Hepatic stellate cell (primary cell): ENCODE measurements at places on chromosomes 5 and 9.

GRCh38 chr9:15211815-15212495 is 95.1 kb downstream of the TTC39B start:
- DNase-seq: no peak

- no peak for DNase-seq
Measured at GRCh38 chr9:7802666-7803065, 3.1 kb upstream of the DMAC1 start.

- DNase-seq: no peak
Measured at GRCh38 chr5:128494516-128494915, 43.5 kb downstream of the FBN2 start.

GRCh38 chr9:97038611-97039513 is at the start of gene CTSV:
CTSV (minus strand) TSS chr9:97039142; CDS start chr9:97038043, 1,099 bp downstream.
- DNase-seq: peak; percentile 90

DNA sequence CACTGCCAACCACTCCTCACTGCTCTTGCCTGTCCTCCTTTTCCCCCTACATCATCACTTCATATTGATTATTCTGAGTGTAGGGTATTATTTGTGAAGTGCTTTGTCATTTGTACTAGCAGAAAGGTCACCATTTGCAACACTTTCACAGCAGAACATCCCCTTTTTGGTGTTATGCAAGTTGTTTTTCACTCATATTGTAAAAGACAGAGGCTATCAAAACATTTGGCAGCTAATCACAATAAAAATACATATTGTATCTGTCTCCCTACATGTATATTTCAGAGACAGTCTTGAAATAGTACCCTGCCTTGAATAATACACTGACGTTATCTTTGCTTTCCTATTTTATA is 82.3 kb downstream of the ANXA1 start:
- DNase-seq: no peak

GRCh38 chr5:67168069-67168468 is 28.5 kb downstream of the CD180 start:
- no peak for DNase-seq

- no peak for DNase-seq
Measured at GRCh38 chr5:144525000-144525399, 354.3 kb downstream of the KCTD16 start.

- DNase-seq: no peak
Measured at GRCh38 chr9:127876026-127876763, 1.3 kb downstream of the AK1 start.

GRCh38 chr5:137348759-137349158 is 150.4 kb downstream of the SPOCK1 start:
- DNase-seq: no peak

DNA sequence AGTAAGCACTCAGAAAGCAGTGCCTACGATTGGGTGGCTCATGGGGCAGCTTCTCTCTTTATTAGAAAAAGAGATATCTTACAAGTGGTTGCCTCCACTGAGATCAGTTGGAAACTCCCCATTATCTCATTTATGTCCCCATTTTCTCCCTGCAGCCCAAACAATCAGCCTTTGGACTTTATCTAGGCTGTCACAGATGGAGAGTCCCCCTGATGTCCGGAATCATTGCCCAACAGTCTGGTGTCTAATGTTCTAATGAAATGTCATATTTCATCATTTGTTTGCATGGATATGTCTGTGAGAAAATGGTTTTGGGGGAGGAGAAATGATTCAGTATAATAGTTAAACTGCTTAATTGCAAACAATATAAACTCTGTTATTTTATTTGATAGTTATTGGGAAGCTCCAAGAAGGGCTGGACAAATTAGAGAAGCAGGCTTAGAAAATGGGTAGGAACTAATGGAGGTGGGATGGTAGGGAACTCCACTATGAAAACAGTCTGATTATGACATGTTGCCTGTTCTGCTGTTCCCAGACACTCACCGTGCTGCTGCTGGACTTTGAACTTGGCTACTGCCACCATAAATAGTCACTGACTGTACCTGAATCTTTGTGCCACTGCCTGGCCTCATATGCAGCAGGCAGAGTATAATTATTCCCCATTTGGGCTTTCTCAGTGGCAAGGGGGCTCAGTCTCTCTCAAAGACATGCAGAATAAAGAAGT is 38.3 kb upstream of the SMAD5 start:
- no peak for DNase-seq

DNA sequence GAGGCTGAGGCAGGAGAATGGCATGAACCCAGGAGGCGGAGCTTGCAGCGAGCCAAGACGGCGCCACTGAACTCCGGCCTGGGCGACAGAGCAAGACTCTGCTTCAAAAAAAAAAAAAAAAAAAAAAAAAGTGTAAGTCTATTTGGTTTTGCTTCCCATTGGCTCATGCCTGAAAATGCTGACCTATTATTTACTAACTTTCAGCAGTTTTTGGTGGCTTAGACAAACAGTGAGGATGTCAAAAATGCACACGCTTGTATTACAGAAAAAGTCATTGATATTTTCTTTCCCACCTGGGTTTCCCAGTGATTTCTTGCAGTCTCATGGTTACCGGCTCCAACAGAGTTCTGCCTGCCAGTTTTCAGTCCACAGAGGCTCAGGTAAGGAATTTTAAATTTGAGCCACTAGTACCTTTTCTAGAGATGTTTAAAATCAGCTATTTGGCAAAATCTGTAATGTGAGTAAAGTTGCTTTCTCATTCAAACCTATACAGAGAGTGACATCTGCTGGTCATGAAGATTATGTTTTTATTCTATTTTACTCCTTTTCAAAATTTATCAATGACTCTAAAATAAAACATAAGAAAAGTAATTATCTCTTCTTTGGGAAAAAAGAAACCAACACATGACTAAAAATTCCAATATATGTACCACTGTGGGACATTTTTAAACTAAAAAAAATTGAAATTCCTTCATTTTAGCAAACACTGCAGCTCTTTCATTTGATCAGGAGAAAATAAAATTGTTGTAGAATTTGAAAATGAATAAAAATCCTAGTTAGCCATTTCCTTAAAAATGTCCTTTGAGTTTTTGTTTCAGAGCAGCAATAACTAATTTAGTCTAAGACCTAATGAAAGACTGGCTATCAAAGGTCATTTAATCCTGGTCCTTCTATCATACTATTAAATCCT is 8.8 kb downstream of the FAM200C start:
- no peak for DNase-seq

GRCh38 chr5:73902327-73903051 is 276.5 kb downstream of the ARHGEF28 start:
- DNase-seq: peak; percentile 57

- DNase-seq: no peak
Measured at GRCh38 chr9:123749580-123750202, 180.2 kb downstream of the DENND1A start.

DNA sequence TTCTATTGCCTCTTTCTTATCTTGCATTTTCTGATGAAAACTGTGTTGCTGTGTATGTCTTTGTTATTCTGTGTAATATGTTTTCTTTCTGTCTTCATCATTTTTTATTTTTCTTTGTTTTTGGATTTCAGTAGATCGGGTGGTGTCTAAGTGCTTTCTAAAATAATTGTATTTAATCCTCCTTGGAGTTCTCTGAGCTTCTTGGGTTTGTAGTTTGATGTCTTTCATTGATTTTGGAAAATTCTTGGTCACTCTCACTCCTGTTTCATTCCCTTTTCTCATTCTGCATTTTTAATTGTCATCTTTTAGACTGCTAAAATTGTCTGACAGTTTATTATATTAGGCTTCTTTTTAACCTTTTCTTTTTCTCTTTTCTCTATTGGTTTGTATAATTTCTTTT is 560.5 kb downstream of the IRX1 start:
- no peak for DNase-seq

DNA sequence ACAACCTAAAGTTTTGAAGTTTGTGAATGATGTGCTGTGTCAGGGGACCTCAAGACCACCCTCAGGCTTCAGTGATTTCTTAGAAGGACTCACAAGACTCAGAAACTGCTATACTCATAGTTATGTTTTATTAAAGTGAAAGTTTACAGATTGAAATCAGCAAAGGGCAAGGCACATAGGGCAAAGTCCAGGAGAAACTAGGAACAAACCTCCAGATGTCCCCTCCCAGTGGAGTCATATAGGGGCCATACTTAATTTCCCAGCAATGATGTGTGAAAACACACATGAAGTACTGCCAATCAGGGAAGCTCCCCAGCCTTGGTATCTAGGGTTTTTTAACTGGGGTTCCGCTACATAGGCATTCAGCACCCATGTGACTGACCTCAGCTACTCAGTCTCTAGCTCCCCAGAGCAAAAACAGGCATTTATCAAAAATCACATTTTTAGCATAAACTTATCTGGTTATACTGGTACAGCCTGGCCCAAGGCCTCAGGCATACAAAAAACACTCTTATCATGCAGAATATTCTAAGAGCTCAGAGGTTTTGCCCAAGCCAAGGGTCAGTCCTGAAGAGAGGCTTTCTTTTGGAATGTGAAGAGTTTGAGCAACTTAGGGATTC is 74.7 kb upstream of the ANKRD55 start:
- DNase-seq: no peak

- no peak for DNase-seq
Measured at GRCh38 chr5:624951-625230, 12.8 kb downstream of the CEP72 start.

DNA sequence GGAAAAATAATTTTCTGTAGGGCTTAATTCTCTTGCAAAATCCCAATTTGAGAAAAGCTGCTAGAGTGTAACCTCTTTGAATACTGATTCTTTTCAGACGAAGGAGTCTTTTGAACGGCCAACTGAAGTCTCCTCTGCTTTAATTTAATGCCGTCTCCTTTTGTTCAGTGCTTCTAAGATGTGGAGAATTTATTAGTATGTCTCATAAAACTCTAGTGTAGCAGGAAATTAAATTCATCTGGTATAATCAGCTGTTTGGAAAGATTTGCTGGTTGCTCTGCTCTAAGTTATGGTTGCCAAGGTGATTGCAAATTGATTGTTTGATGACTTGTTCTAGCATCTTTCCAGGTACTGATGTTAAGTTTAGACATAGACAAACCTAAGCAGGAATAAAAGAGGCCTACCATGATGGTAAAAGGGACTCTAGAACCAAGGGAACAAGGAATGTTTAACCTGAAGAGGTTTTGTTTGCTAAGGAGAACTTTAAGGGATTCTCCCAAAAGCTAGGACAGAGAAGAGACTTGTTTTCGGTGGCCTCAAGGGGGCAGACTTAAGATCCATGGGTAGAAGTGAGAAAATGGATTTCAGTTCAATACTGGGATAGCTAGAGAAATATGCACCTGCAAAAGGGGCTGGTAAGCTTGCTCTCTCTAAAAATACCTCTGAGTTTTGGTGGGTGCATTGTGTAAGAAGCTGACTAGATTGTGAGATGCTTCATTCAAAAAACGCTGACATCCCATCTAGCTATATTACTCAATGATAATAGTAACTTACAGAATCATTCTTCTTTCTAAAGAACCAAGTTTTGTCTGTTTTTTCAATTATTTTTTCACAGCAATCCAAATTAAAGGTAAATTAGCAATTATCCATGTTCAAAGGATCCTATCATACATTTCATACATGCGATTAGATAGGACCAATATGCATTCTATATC is 5.7 kb upstream of the ADRB2 start:
- no peak for DNase-seq

DNA sequence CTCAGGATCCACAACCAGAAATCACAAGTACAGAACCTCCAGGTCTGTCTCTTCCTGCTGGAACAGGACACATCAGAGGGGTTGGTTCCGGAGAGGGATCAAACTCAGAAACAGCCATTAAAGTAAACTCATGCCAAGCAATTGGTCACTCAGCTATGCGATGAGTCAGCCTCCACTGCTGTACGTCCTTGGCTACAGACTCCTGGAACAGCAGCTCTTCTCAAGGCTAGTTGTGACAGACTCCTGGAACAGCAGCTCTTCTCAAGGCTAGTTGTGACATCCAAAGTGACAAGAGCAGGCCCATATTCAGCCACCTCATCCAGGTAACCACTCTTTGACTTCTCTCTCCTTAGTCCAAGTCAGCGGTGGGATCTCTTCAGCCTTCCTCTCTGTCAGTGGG is at the start of gene SPINK13:
SPINK13 (plus strand) TSS at position 229 of the 400 bp plus-strand sequence. CDS start 1,279 bp downstream, outside the sequence.
- DNase-seq: peak; percentile 14

DNA sequence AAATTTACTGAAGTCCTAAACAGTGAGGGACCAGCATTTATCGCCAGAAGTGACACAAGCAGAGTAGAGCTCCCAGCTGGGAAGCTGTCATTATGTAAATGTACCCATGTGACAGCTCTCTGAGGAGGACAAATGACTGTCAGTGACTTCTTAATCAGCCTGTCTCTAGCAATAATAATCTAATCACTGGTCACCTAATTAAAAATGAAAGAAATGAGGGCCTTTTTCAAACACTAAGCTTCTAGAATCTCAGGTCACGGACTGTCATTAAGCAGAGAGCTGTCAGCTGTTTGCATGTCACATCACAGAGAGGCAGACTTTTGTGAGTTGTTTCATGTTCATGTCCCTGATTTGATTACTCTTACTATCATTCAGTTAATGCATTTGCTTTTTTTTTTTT is 77.9 kb upstream of the FBXL17 start:
- no peak for DNase-seq

GRCh38 chr9:132015866-132016265 is 63.8 kb downstream of the MED27 start:
- no peak for DNase-seq

GRCh38 chr5:90700299-90700698 is 141.7 kb downstream of the ADGRV1 start:
- DNase-seq: no peak

- DNase-seq: no peak
Measured at GRCh38 chr9:136346157-136346481, 17.4 kb downstream of the DNLZ start.

DNA sequence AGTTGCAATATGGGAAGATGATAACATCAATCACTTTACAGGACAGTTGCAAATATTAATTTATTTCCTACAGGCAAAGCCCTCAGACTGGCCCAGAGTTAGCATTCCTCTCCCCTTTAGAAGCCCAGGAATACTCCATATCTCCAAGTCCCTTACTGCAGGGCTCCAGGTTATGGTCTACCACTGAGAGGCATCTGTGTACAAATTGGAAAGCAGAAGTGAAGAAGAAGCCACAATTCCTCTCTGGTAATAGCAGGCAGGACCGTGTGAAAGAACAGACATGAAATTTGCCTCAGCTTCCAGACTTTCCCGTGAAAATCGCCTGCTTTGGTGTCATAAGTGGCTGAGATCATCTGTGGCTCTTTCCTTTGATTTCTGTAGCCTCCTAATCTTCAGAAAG is 289.6 kb downstream of the GLIS3 start:
- DNase-seq: no peak

- DNase-seq: peak; percentile 32
Measured at GRCh38 chr5:65203746-65204145, 278.0 kb downstream of the ADAMTS6 start.

DNA sequence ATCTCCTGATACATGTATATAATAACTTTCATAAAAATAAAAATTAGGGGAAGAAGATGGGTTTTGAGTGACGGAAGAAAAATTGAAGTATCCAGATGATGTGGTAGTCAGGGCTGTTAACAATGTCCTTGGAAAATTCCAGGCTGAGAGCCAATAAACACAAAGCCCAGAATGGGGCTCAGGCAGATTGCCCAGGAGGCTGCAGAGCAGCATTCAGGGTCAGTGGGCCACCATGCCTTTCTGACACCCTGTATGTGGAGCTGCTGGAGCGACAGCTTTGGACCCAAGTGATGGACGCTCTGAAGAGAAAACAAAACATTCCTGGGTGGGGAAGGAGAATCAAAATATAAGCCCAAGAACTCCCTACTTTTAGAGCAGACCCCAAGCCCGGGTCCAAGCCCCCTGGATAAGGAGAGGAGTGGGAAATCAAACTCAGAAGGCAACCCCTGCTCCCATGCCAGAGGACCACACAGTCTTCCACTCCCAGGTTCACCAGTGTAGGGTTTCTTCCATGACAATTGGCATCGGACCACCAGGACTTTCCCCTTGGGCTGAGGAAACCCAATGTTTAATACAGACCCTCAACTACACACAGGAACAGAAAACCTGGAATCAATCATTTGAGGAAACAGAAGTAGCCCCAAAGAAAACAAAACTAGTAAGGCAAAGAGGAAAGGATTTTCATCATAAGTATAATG is 45.7 kb upstream of the SPATA31C2 start:
- no peak for DNase-seq
